ENCODE measurements at places on chromosomes 16 and 17.

GRCh38 chr17:63991611-63992010 lies 6.5 kb upstream of the PRR29 start:
- no peak for DNase-seq

DNA sequence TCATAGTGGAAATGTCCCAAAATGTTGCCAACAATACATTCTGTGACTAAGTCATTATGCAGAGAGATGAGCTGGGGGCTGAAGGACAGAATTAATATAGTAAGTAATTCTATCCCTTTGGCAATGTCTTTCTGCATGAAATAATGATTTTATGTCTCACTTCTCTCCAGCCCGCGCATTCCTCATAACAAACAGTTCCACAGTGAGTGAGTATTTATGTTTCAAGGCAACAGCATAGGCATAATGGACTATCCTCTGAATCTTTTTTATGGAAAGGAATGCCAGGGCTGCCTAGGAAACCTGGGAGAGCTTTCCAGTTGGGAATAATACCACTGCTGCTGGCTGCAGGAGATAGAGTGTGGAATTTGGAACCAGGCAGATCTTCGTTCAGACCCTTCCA lies 477.7 kb downstream of the HS3ST4 start:
- no peak for DNase-seq

GRCh38 chr17:81513372-81513752 lies 763 bp upstream of the ACTG1 start:
- peak; percentile 43 for DNase-seq

DNA sequence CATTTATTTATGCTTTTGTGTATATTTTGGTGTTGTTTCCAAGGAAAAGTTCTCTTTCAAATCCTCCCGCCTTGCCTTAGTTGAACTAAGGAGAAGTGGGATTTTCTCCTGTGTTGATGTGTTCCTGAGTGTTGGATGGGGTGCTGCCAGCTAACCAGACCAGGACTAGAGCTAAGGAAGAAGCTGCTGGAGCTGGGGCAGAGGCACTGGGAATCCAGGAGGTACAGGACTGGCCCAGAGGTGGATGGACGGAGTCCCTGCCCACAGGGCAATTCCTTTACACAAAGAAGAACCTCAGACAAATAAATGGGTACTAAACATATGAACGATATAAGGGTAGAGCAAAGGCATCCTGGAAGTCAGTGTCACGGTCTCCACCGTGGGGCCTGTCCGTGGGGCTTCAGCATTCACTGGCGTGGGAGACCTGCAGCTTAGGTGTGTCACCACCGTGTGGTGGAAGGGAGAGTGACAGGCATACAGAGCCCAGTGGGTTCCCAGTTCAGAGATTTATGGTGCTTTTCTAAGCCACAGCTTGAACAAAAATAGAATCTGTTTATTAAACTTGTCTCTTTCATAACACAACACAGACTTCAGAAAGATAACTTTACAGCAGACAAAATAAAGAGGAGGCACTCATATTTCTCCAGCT lies 270.7 kb downstream of the NTN1 start:
- peak; percentile 25 for DNase-seq

DNA sequence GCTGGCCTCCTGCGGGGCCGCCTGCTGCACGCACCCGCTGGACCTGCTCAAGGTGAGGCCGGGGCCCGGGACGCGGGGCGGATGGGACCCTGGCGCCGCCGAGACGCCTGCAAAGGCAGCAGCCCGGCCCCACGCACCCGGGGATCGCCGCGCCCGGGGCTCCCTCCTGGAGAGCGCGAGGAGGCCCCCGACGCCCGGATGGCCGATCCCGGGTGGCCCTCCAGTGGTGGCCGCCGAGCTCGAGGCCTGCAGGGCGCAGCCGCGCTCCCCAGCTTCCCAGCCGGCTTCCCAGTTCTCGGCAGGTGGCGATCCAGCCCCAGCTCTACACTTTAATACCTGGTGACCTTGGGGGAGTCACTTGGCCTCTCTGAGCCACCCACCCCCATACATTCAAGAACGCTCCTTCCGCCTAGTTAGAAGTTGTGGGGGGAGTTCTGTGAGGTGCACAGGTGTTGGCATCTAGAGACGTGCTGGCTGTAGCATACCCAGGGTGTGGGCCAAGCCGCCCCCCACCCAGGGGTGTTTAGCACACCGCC lies 452 bp downstream of the SLC25A10 start:
- DNase-seq, result no peak

DNA sequence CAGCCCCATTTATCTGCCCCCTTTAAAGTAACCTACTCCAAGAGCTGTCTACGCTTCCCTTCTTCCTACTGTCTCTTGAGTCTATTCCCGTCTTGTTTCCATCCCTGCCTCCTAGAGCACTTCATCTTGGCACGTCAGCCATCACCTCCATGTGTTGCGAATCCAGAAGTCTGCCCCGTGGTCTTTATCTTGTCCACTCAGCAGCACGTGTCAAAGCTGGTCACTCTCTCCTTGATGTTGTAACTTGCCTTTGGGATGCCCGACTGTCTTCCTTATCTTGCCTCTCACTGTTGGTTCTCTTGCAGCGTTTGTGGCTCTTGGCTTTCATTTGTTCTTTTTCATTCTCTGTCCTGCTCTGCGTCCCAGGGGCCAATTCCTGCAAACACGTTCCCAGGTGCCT lies 99.4 kb downstream of the PLCG2 start:
- DNase-seq, result no peak

- DNase-seq, result peak; percentile 27
Observed at GRCh38 chr16:4217204-4218131, 24.4 kb downstream of the SRL start.

- DNase-seq, result no peak
Observed at GRCh38 chr16:56022818-56023217, 147.6 kb upstream of the CES5A start.

- no peak for DNase-seq
Observed at GRCh38 chr17:64538508-64539130, 31.8 kb downstream of the CEP95 start.

DNA sequence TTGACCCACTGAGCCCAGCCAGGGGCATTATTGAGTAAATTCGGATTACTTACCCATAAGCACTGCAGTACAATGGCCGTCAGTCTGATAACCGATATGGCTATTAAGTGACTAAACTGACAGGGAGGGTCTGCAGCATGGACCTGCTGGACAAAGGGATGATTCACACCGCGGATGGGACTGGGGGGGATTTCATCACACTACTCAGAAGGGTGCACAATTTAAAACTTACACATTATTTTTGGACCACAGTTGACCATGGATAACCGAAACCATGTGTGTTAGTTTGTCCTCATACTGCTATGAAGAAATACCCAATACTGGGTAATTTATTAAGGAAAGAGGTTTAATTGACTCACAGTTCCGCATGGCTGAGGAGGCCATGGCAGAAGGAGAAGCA lies 106.5 kb downstream of the ABCC6 start:
- DNase-seq, result no peak

DNA sequence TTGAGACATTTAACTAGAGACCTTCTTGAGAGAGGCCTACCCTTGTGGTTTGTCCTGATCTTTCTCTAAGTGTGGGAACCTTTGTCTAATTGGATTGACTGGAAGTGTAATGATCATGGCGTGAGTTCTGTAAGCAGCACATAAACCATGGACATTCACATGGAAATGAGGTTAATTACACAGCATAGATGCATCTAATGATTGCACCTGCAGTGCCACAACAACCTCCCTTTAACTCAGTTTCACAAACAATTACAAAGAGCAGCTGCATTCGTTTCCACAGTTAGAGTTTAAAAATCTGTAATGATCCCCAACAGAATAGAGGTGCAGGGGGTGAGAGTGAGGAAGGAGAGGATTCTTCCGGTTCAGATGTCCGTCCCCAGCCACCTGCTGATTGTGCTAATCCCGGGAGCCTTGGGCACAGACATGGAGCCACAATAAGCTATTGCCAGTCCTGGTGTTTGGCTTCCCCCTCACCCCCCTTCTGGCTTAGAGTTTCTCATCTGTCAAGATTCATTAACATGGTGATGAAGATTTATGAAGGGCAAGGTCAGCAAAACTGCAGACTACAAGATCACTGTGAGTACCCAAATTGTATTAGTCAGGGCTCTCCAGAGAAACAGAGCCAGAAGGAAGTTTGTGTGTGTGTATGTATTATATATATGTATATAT lies 659.2 kb upstream of the SOX9 start:
- no peak for DNase-seq

DNA sequence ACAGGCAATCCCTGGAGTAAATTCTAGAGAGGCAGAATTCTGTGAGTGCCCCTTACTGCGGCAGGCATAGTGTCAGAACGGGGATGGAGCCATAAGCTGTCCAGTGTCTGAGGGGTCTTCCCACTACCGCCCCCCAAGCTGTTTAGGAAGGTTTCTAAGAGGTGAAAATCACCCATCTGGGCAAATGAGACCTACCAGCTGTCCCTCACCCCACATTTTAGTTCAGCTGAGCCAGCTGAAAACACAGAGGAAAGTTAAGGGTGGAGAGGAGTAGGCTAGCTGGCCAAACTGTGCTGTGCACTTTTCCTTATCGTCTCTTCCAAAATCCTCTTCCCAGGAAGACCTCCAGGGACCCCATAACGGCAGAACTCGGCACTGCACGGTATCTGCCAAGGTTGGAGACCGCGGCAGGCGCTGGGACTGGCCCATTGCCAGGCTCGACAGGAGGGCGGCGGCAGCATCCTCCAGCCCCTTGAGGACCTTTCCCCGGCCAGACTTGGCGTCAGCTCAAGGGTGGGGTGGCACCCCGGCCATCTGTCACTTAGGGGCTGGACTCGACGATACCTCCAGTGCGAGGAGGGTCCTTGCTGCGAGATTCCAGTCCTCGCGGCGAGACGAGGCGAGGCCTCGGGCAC lies 955 bp downstream of the ACLY start:
- peak; percentile 31 for DNase-seq

DNA sequence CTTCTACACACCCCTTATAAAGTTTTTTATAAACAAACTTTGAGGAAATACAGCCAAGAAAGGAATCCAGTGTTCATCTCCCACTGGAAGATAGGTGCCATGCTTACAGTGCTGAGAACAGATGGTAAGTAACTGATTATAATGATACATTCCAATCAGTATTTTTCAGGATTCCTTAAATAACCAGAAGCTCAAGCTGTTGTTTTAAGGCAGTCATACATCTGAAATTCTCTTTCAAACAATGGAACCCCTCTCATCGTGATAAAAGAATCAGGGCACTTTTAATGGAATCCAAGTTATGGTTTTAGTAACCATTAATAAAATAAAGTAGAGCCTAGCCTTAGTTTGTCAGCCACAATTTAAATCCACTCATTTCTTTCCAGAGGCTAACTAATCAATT lies 56.1 kb upstream of the STAC2 start:
- peak; percentile 48 for DNase-seq

GRCh38 chr17:67435122-67435521 lies 58.0 kb downstream of the PITPNC1 start:
- DNase-seq, result no peak

- no peak for DNase-seq
Observed at GRCh38 chr17:50629902-50630301, 4.8 kb upstream of the ABCC3 start.

DNA sequence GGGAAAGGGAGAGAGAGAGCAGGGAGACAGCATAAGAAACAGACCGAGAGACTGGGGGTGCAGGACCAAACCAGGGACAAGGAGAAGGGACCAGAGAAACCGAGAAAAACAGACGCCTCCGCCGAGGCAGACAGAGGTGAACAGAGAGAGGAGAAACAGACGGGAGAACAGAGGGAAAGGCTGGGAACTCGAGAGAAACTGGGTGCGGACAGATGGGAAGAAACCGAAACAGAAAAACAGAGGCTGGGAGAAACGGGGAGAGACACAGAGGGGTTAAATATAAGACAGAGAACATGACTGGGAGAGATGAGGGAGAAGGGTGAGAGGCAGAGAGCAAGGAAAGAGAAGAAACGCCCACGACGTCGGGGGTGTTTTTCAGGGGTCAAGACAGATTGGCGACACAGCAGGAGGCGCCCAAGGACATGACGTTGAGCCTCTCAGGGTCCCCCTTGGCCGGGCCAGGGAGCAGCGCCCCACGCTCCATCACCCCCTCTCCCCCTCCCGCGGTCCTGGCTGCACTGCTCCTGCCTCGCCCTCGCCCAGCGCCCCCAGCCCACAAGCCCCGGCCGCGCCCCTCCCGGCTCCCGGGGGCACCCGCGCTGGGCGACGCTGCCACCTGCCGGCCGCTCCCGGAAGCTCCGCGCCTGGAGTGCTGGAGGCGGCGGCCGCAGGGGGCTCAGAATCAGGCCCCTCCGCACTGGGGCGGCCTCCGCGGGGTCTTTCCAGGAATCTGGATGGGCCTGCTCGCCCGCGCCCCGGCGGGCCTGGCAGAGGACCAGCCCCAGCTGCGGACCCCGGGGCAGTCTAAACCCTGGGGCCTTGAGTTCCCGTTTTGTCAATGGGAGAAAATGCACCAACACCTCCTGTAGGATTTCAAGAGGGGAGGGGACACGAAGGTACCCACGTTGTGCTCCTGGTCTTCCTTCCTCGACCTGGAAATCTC lies 1.3 kb upstream of the TMEM92 start:
- DNase-seq, result peak; percentile 27

- DNase-seq, result peak; percentile 22
Observed at GRCh38 chr17:66378296-66378695, 75.9 kb downstream of the PRKCA start.

DNA sequence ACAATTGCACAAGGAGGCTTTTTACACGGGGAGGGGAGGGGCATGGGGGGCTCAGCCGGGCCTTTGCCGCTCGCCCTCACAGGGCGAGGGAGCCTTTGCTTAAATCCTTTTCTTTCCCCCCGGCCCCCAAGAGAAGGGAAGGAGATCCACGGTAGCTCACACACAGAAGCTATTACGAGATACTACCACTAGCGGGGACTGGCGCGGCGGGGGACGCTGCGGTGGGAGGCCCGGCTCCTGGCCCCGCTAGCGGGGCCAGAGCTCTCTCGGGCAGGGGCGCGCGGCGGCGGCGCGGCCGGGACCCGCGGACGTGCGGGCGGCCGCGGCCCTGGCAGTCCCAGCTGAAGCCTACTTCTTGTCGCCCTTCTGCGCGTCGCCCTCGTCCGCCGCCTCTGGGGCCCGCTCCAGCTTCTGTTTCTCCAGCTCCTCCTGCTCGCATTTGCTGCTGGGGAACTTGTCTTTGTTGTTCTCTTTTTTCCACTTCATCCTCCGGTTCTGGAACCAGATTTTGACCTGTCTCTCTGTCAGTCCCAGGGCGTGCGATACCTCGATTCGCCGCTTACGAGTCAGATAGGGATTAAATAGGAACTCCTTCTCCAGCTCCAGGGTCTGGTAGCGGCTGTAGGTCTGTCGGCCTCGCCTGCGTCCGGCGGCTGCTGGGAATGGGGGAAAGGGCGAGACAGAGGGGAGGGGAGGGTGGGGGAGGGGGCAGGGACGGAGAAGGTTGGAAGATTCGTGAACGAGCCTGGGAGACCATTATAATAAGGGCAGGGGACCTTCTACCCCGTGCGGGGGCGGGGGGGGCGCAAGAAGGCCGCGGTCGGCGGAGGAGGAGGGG lies 2.0 kb downstream of the HOXB8 start:
- peak; percentile 61 for DNase-seq

Measured in IMR-90 (cell line).